Activated T-cell treated with anti-CD3 and anti-CD28 coated beads, Interleukin-2, amount 50 U/mL, for 48 hours (primary cell): ENCODE measurements at places on chromosomes 1 and 21.

GRCh38 chr1:234884701-234885100 lies 243.9 kb downstream of the TOMM20 start:
- no peak for DNase-seq

DNA sequence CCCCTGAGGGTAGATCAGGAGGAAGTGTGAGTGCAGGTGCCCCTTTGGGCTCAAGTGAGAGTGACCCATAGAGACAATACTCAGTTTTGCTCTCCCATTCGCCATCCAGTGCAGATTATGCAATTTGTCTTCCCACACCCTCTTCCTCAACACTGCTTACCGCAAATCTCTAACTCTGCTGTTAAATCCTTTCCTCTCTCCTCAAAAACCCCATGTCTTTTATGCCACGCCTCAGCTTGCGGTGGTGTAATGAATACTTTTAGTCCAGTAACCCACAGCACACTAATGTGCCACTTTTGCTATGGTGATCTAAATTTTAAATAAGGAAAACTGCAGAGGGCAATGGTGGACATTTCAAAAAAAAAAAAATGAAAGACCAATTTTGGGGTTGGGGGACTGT lies 57.7 kb downstream of the PRRX1 start:
- DNase-seq: no peak

- DNase-seq: no peak
These were observed 39.9 kb upstream of the GBP5 start for GRCh38 chr1:89312572-89312971.

DNA sequence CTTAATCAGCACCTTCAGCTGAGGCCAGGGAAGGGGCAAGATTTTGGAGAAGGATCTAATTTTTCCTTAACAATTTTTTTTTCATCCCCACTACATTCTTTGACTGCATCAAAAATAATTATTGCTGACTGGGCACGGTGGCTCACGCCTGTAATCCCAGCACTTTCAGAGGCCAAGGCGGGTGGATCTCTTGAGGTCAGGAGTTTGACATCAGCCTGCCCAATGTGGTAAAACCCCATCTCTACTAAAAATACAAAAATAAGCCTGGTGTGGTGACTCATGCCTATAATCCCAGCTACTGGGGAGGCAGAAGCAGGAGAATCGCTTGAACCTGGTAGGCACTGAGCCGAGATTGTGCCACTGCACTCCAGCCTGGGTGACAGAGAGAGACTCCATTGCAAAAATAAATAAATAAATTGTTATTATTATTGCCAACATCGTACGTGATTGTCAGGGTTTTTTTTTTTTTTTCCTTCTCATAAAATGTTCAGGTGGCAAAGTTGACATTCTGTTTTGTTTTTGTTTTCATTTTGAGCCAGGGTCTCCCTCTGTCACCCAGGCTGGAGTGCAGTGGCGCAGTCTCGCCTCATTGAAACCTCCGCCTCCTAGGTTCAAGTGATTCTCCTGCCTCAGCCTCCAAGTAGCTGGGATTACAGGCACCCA lies 37.3 kb upstream of the MORC3 start:
- no peak for DNase-seq

DNA sequence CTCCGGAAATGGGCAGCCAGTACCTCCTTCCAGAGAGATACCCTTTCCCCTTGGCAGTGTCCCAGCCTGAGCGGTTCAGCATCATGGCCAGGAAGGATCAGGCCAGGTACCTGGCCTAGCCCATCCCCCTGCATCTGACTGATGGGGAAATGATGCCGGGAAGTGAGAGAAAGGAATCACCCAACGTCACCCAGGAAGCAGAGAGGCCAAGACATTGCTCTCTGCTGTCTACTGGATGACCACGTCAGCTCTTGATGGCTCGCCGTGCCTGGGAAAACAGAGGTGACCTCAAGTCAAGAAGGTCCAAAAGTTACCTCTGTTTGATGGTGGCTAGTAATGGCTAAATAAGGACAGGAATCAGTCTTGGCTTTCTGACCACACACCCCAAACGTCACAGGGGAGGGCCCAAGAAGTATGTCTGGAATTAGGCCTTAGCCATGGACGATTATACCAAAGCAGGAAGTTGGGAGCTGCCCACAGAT lies 79.0 kb downstream of the MRPL37 start:
- no peak for DNase-seq

- no peak for DNase-seq
These were observed 1109.8 kb upstream of the B3GALT2 start for GRCh38 chr1:194296201-194296600.

GRCh38 chr1:203364094-203364801 lies 13.3 kb upstream of the FMOD start:
- no peak for DNase-seq

GRCh38 chr1:156487862-156488261 lies 12.7 kb downstream of the MEF2D start:
- DNase-seq: peak; percentile 70

GRCh38 chr1:204670152-204670927 lies 15.2 kb downstream of the LRRN2 start:
- DNase-seq: no peak

GRCh38 chr1:119308130-119308700 lies 60.4 kb upstream of the HAO2 start:
- no peak for DNase-seq

- DNase-seq: no peak
These were observed 184.6 kb downstream of the PCP4 start for GRCh38 chr21:40051801-40052200.

DNA sequence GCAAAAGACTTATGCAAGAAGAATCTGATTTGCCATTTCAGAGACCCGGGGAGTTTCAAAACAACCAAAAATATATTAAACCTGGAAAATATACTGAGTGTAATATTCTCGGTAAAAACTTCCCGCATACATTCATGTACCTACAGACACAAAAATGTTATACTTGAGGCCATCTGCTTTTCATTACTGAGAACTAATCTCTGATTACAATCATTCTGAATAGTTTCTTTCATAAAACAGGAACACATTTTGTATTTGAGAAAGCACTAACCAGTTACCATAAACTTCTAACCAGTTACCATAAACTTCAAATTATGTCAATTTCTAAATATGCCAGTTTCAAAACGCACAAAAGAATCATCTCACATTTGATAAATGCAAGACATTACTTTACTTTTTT lies 7.8 kb downstream of the ZNHIT6 start:
- no peak for DNase-seq

- DNase-seq: no peak
These were observed 10.0 kb downstream of the C1orf87 start for GRCh38 chr1:60063561-60063960.

DNA sequence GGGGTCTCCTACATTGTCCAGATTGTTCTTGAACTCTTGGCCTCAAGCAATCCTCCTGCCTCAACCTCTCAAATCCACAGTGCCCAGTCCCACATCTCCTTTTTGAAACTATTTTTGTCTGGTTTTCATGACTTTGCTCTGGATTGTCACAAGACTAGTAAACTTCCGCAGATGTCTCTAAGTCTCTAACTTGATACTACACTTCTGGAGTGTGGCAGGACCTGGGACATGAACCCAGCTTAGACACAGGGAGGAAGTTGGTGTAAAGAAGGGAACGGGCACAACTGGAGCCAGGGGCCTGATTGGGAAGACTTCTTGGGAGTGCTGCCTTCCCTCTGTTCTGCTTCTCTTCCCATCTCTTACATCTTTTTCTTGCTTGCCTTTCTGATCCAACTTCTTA lies 16.2 kb upstream of the DISC1 start:
- DNase-seq: no peak

DNA sequence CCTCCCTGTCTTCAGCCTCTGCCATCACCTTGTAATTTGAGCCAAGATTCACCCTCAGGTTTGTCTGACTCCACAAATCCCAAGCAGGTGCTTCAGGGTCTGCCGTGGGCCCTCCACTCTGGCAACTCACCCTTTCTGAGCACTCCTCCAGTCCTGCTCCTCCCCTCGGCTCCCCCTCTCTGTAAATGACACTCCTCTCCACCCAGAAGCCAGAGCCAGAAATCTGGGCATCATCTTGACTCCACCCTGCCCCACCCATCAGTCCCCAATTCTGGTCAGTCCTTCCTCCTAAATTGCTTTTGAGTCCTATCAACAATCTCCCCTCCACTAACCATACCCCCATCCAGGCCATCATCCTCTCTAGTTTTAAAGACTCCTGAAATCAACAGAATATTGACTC lies 40.5 kb downstream of the RCSD1 start:
- DNase-seq: no peak

GRCh38 chr1:20265250-20265649 lies 25.4 kb upstream of the VWA5B1 start:
- DNase-seq: no peak

DNA sequence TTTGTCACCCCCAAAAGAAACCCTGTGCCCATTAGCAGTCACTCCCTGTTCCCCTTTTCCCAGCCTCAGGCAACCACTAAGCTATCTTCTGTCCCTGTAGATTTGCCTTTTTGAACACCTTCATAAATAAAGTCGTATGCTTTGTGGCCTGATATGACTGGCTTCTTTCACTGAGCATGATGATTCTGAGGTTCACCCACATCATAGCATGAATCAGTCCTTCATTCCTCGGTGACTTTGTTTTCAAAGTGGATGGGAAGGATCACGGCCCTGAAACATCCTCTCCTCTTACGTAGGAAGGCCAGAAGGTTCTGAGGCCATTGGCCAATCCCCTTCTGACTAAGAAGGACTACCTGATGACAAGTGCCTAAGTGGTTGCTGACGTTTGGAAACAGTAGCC lies 39.1 kb downstream of the NIPAL3 start:
- DNase-seq: no peak

DNA sequence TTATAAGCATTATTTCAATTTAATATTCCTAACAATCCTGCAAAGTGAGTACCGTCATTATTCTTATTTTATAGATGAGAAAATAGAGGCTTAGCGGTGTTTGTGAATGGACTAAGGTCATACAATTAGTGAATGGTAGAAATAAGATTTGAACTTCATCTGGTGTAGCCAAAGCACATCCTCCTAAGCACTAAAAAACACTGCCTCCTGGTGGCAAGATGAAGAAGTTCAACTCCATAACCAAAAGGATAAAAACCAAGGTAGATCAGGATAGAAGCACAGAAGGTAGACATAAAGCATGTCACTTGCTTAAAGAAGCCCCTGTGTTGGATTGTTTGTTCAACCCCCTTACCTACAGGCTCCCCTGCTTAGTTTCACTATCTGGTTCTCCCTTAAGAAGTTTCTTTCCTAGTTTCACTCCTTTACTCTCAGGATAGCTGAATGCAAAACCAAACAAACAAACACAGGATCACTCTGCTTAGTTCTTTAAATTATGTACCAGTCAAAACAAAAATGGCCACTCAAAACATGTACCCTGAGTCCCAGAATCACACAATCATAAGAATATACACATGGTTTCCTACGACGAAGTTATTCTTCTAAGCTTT lies 12.7 kb upstream of the AIM2 start:
- DNase-seq: no peak

DNA sequence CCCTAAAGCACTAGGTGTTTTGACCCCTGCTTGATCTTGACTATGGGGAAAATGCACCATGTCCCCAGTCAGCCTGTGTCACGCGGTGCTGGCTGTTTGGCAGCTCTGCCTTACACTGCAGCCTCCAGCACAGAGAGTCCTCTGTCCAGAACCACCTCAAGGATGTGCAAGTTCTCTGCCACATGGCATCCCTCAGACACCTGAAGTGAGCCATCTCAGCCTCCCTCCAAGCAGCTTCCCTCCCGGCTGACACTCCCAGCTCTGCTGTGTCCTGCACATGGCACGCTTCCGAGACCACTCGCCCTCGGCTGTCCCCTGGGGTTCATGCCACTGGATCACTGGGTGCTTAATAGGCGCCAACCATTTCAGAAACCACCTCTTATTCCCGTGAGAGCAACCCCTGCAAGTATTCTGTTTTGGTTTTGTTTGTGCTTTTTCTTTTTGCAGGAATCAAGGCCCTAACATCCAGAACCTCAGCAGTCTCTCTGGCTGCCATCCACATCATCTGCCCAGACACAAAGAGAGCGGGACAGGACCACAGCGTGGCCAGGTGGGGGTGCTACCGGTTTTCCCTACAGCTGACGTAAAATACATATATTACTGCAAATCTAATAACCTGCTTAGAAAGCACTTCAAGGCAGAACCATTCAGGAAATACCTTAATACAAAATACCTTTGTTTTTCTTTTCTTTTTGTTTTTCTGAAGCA lies 45.7 kb downstream of the CAPZB start:
- no peak for DNase-seq

DNA sequence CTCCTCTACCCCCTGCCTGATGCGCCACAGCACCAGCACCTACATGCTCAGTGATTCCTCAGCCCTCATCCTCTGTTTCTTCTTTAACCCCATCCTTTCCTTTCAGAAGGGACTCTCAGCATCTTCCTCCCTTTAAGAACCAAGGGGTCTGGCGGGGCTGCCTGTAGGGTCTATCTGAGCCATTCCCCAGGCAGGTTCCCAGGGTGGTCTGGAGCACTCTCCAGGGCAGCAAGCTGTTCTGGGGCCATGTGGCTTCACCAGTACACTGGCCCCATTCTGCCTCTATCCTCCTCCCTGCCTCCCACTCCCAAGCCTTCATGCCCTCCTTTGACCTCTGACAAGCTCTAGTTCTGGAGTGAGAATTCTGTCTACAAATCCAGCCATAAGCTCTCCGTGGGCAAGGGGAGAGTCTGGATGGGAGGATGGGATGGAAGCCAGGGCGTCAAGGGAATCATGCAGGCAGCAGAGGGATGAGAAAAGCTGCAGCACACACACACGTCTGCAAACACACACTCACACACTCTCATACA lies 10.4 kb downstream of the BATF3 start:
- DNase-seq: no peak

- DNase-seq: no peak
These were observed 35.0 kb upstream of the HUNK start for GRCh38 chr21:31837618-31838390.

GRCh38 chr21:38809198-38809878 lies 3.6 kb downstream of the ETS2 start:
- DNase-seq: no peak

DNA sequence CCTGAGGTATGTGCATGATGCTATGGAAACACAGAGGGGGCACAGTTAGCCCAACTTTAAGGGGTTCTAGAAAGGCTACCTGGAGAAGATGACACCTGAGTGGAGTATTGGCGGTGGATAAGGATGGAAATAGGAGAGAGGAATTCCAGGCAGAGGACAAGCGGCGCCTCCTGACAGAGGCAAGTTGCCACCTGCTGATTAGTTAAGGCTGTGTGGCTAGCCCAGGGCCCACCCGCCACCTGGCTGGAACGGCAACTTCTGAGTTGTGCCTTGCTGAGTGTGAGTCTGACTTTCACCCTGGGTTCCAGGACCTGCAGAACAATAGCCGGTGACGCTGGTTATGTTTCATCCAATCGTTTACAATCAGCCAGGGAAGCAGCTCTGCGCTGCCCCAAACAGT lies 126.9 kb upstream of the LMO4 start:
- no peak for DNase-seq
